IMR-90 (cell line): ENCODE measurements at places on chromosomes 3 and 15.

DNA sequence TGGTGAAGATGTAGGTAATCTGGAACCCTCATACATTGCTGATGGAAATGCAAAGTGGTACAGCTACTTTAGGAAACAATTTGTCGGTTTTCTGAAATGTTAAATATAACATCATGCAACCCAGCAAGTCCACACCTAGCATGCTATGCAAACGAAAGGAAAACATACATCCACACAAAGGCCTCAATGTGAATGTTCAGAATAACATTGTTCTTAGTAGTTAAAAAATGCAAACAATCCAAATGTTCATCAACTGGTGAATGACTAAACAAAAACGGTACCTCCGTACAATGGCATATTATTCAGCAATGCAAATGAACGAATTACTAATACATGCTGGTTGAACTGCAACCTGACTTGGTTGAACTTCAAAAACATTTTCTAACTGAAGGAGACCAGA, 423.3 kb upstream of the THRB start:
- H3K4me1 ChIP-seq: no peaks in the 10 kb centered on the region
- no peaks in the 10 kb centered on the region for H3K27me3 ChIP-seq
- no peaks in the 10 kb centered on the region for H3K36me3 ChIP-seq
- no peak overlapping the region for H3K27ac ChIP-seq
- no peak for DNase-seq

GRCh38 chr15:41915255-41915994, 21.6 kb upstream of the SPTBN5 start:
- no peaks in the 10 kb centered on the region for H3K27me3 ChIP-seq
- H3K4me1 ChIP-seq: peaks cover 11% of the 10 kb centered on the region
- DNase-seq: no peak
- peaks cover 7% of the 10 kb centered on the region for H3K36me3 ChIP-seq
- no peak overlapping the region for H3K4me3 ChIP-seq
- H3K27ac ChIP-seq: no peak overlapping the region

DNA sequence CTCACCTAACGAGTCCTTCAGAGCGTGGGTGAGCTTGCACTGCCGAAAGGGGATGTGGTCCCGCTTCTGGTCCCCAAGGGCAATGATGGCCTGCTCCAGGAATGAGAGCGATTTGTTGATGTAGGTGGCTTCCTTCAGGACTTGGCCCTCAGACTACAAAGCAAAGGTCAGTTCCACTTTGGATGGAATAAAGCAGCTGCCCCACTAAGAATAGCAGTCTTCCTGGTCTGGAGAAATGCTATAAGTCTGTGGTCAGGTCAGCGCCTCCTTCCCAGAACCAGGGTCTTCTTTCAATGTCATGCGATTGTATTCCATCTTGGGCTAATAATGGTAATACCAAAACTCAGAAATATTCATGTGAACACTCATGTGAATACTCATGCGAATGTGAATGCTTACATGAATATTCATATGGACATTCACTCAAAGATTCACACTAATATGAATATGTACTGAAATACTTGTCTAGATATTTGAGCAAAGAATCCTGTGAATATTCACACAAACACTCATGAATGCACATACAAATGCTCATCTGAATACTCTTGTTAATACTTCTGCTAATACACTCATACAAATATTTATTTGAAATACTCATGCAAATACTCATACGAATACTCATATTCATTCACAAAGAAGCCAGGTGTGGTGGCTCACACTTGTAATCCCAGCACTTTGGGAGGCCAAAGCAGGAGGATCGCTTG, 16.7 kb downstream of the KIF9 start:
- H3K4me3 ChIP-seq: no peak overlapping the region
- peaks cover 8% of the 10 kb centered on the region for H3K27me3 ChIP-seq
- peaks cover 6% of the 10 kb centered on the region for H3K4me1 ChIP-seq
- DNase-seq: peak; percentile 18
- no peak overlapping the region for H3K27ac ChIP-seq

DNA sequence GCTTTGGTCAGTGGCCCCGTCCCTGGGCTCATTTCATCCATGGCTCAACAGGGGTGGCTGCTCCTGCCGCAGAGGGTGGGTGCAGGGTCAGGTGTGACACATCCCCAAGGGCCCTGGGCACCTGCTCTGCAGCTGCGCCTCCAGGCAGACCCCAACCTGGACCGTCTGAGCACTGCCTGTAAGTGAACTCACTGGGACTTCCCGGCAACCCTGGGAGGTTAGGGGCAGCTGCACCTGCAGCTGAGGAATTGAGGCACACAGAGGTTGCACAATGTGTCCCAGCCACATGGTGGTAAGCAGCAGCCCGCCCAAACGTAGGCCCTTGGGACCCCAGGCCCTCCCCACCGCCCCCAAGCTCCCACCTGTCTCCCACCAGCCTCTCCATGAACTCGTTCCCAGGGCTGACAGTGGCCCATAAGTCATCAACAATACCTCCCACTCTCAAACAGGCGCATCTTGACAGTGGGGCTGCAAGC, 55.1 kb downstream of the PLXNA1 start:
- H3K27me3 ChIP-seq: peaks cover 5% of the 10 kb centered on the region
- no peak overlapping the region for H3K27ac ChIP-seq
- peaks cover 12% of the 10 kb centered on the region for H3K36me3 ChIP-seq
- H3K4me3 ChIP-seq: no peak overlapping the region

DNA sequence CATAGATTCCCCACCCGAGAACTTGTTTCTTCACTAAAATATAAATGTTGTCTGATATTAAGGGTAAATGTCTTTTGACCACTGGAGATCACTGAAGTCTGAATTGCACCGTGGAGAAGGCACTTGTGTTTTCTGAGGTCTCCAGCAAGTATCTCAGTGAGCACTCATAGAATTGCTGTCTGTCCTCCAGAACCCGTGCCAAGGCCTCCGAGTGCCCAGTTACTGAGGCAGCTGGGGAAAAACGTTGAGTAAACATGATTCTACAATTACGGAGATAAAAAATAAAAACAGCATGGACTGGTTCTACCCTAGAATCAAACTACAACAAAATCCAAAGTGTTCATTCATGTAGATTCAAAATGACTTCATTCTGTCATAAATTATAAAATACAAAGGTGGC, 60.0 kb downstream of the MLH1 start:
- peaks cover 42% of the 10 kb centered on the region for H3K36me3 ChIP-seq
- H3K27ac ChIP-seq: no peak overlapping the region
- H3K27me3 ChIP-seq: no peaks in the 10 kb centered on the region
- H3K4me1 ChIP-seq: peaks cover 13% of the 10 kb centered on the region
- no peak for DNase-seq
- no peak overlapping the region for H3K4me3 ChIP-seq

DNA sequence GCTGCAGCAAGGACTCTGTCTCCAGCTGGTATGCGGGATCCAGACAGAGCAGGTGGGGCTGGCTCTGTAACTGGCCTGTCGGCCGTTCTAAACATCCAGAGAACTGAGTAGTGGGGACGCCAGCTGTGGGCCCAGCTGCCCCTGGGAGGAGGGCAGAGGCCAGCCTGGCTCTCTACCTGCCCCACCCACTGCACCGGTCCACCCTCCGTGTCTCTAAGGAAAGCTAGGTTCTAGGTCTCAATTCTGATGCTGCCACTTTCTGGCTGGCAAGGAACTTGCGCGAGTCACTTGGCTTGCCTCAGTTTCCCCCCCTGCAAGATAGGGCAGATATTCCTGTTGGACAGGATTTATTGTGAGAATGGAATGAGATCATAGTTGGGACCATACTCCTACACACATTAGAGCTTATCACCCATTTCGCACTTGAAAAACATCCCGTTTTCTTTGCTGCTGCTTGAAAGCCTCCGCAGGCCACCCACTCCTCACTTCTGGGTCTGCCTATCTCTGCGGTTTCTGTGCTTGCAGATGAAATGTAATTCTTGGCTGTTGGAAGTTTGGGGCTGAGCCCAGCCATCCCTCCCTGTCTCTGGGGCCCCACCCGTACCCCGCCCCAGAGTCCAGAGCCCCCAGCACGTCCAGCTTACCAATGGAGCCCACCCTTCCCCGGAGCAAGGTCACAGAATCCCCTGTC, 65.8 kb downstream of the IQSEC1 start:
- peaks cover 23% of the 10 kb centered on the region for H3K27me3 ChIP-seq
- DNase-seq: no peak
- H3K27ac ChIP-seq: no peak overlapping the region
- H3K4me1 ChIP-seq: no peaks in the 10 kb centered on the region; the same call in 1 of the 2 replicates
- no peaks in the 10 kb centered on the region for H3K36me3 ChIP-seq
